ENCODE measurements at places on chromosomes 4 and X. TPM values are rescaled to one million over a fixed set of nuclear protein-coding genes. Genes with fewer than 3 reads are reported as not detected.

GRCh38 chr4:91288702-91289311, 1015.0 kb upstream of the GRID2 start:
- H3K27ac ChIP-seq = no peak overlapping the region
- H3K4me3 ChIP-seq = no peak overlapping the region
- no peaks in the 10 kb centered on the region for H3K36me3 ChIP-seq
- DNase-seq = no peak
- no peaks in the 10 kb centered on the region for H3K4me1 ChIP-seq
- no peaks in the 10 kb centered on the region for H3K27me3 ChIP-seq

DNA sequence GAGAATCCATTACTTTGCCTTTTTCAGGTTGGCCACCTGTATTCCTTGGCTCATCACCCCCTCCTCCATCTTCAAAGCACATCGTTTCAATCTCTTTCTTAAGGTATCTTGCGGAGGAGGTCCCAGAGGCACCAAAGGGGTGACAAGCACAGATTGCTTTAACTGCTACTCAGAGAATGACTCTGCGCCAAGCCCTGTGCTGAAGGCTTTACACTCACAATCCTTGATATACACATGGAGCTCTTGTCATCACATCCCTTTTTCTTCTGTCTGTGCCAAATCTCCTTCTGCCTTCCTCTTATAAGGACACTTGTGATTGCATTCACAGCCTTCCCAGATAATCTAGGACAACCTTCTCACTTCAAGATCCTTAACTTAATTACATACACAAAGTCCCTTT, 134.7 kb upstream of the MAMLD1 start:
- no peaks in the 10 kb centered on the region for H3K4me1 ChIP-seq
- no peak overlapping the region for H3K27ac ChIP-seq
- no peaks in the 10 kb centered on the region for H3K27me3 ChIP-seq
- DNase-seq = no peak

DNA sequence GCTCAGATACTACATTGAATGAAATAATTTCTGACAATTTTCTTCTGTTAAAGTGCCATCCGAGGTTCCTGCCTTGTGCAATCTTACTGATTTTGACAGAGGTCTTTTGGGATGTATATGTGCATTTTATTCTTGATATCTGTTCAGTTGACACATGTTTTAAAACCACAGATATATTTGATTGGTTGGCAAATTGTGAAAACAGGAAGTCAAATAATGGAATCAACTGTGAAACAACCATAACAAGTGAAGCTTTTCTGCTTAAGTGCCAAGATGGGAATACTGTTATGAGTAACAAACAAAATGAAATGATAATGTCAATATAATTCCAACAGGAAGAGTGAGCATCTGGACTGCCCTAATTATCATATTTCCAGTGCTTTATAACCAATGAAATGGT, 84.9 kb upstream of the TET2 start:
- no peaks in the 10 kb centered on the region for H3K36me3 ChIP-seq
- H3K27me3 ChIP-seq = no peaks in the 10 kb centered on the region

DNA sequence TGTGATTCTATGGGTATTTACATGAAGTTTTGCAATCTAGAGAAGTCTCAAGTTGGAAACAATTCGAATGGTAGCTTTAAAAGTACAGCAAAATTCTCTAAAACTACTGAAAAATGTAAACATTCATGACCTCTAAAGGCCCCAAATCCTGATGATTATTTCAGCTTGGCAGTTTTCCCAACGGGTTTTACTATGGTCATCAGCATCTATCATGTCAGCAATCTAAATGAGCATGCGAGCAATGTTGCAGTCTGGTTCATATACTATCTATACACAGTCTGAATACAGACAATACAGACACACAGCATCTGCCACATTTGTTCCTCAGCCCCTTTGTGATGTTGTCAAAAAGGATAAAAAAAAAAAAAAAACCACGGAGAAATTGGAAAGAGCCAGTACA, 790.3 kb upstream of the HTR2C start:
- no peak for DNase-seq
- no peak overlapping the region for H3K4me3 ChIP-seq
- no peaks in the 10 kb centered on the region for H3K36me3 ChIP-seq
- no peaks in the 10 kb centered on the region for H3K4me1 ChIP-seq

DNA sequence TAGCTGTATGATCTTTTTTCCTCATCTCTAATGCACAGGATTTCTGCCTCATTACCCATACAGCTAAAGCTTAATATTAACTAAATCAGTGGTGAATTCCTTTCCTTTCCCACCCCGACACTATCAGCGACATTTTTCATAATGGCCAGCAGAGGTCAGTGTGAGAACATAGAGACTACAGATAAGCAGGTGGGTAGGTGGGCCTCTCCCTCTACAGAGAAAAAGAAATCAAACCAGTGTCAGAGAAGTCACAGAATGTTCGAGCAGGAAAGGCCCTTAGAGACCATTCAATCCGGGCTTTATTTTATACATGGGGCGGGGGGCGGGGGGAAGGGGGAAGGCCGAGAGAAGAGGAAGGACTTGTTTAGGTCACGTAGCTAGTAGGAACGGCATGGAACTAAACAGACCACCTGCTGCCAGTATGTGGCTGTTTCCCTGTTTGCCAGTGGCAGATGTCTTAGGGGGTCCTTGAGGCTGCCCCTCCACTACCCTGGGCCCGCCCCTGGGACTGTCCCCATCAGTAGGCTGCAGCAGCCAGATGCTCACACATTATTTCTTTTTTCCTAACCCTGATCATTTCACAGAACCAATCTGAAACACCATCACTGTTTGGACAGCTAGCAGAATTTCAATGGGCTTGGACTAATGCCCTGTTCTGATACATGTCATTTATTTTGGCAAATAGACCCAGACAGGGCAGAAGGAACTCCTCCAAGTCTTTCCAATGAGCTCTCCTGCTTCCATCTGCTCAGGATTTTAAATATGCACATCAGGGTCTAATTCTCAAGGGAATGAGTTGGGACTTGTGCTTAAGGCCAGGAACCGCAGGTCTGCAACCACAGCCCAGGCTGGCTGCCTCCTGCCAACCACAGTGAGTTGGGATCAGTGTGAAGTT, 133.4 kb downstream of the ATG4A start:
- no peaks in the 10 kb centered on the region for H3K4me1 ChIP-seq
- no peak overlapping the region for H3K27ac ChIP-seq
- DNase-seq = peak; percentile 44
- H3K27me3 ChIP-seq = no peaks in the 10 kb centered on the region
- H3K4me3 ChIP-seq = no peak overlapping the region

The WDFY3 gene
- total RNA-seq = 8.3 TPM

The RIPPLY1 gene
- total RNA-seq = not detected

Measured in thymus (tissue), 14 donors.